ENCODE measurements at places on chromosomes 4 and X.

GRCh38 chrX:10892621-10893225 lies 218.4 kb upstream of the HCCS start:
- no peak for DNase-seq

GRCh38 chr4:185118876-185119275 lies 24.2 kb upstream of the SLC25A4 start:
- no peak for DNase-seq

- no peak for DNase-seq
These were observed 15.2 kb downstream of the USP11 start for GRCh38 chrX:47247999-47248320.

DNA sequence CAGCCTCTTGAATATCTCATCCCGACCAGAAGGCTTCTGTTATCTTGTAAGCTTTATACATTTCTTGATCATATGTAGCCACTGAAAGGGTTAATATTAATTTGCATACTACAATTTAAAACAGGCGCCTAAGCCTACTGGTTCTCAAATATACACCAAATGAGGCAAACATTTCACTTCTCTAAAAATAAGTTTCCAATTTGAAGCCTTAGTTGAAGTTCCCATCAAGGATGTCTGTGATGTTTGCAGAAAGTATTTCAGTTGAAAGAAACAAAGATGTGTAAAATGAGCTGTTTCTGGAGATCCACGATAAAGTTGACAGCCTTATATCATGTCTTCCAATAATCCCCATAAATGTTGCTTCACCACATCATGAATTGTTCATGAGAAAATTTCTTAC lies 70.6 kb downstream of the KIT start:
- DNase-seq, result no peak

GRCh38 chrX:30349946-30350345 lies 40.8 kb upstream of the NR0B1 start:
- DNase-seq, result no peak

GRCh38 chr4:107017443-107018343 lies 18.4 kb downstream of the DKK2 start:
- DNase-seq, result no peak

DNA sequence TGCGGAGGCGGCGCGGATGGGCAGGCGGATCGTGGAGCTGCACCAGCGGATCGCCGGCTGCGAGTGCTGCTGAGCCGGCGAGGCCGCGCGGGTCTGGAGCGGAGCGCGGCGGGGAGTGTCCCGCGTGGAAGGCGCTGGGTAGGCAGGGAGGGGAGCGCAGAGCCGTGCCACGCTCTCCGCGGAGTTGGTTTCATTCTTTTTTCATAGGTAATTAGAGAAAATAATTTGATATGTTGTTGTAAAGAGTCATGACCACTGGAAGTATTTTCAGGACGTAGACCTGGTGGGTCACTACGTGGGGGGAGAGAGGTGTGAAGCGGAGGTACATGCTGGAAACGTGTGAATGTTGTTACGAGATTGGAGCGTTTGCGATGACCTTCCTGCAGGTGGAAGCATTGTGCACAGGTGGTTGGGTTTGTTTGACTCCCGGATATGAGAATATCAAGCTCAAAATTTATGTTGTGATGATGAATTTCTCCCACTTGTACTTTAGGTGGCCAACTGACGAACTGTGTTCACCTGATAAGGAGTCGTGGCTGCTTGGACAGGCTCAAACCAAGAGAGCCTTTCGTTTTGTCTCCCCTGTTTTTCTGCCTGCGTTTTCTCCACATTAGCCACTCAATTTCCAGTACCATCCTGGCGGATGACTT lies 19.1 kb upstream of the S100P start:
- peak; percentile 72 for DNase-seq

DNA sequence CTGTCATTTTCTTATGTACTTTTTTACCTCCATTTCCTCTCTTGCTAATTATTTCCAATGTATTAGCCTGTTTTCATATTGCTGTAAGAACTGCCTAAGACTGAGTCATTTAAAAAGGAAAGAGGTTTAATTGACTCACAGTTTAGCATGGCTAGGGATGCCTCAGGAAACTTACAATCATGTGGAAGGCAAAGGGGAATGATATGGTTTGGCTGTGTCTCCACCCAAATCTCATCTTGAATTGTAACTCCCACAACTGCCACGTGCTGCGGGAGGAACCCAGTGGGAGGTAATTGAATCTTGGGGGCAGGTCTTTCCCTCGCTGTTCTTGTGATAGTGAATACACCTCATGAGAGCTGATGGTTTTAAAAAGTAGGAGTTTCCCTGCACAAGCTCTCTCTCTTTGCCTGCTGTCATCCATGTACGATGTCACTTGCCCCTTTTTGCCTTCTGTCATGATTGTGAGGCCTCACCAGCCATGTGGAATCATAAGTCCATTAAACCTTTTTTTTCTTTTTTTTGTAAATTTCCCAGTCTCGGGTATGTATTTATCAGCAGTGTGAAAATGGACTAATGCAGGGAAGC lies 870.0 kb upstream of the INTU start:
- no peak for DNase-seq

GRCh38 chrX:101462892-101463291 lies 22.4 kb upstream of the ARMCX4 start:
- DNase-seq, result no peak

- no peak for DNase-seq
These were observed 404.1 kb downstream of the RAPGEF2 start for GRCh38 chr4:159506801-159507517.

- DNase-seq, result no peak
These were observed 112.9 kb upstream of the VCX start for GRCh38 chrX:7730071-7730470.

DNA sequence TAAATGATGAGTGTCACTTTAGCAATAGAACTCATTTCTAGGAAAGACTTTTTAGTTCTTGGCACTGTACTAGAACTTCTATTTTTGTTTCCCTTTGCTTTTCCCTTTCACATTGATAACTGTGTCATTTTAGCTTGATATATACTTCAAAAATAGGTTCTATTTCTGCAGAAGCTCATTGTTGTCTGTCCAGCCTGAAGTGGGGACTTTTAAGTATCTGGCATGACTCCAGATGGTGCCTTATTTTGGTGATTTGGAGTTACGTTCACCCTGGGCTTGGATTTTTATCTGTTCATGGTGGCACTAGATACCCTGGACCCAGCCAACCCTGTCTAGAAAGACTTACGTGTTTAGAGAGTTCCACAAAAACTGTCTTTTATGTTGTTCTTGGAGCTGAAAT lies 3.4 kb downstream of the ABHD18 start:
- DNase-seq, result no peak

- DNase-seq, result no peak
These were observed 15.5 kb upstream of the SH3D19 start for GRCh38 chr4:151340751-151341385.

- DNase-seq, result no peak
These were observed 616.9 kb downstream of the ANKRD50 start for GRCh38 chr4:124095621-124096020.

GRCh38 chr4:144809056-144809640 lies 163.2 kb downstream of the HHIP start:
- DNase-seq, result no peak

DNA sequence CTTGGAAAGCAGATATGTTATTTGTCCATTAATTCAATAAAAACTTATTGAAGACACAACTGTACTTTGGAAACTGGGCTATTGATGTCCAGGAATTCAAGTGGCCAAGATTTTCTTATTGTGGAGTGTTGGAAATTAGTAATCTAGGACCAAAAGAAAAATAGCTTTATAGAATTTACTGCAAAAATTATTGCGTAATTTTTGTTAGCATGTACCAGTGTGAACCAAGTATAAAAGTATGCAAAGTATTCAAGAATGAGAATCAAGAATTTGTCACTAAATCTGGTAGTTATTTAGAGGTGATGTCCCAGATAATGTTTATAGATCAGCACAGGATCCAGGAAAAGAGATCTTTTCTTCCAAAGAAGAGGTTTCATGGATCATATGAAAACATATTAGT lies 468.9 kb upstream of the CTSO start:
- no peak for DNase-seq

DNA sequence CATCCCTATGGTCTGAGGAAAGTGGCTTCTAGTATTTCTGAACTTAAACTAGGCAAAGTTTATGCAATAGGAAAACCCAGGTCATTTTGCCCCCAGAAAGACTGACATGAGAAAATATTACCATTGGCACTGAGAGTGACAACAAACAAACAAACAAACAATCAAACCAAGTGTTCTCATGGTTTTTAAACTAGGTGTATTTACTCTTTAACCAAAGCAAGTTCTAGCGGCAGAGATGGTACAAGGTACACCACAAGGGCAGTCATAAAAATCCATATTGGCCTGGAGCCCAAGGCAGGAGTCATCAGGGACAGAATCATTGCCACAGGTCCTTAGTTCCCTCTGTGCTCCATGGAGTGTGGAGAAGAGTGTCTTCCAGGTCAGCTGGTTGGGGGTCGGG lies 26.0 kb upstream of the ENPEP start:
- no peak for DNase-seq

DNA sequence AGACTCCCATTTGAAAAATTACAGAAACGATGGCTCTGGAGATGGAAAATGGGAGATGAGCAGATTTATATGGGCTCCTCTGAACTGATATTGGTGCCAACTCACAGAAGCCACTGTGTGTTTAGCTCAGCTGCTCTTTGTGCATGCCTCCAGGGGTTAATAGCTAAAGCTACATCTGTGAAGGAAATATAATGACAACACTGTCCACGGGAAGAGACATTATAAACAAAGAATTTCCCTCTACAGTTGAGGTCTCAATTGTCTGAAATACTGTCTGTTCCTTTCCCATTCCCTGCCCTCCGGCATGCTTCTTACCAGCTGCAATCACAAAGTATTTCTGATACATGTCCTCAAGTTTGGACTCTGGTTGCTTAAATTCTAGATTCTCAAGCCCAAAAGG lies 40.4 kb downstream of the PPA2 start:
- DNase-seq, result no peak

GRCh38 chr4:132240081-132240480 lies 909.0 kb upstream of the PCDH10 start:
- DNase-seq, result no peak

DNA sequence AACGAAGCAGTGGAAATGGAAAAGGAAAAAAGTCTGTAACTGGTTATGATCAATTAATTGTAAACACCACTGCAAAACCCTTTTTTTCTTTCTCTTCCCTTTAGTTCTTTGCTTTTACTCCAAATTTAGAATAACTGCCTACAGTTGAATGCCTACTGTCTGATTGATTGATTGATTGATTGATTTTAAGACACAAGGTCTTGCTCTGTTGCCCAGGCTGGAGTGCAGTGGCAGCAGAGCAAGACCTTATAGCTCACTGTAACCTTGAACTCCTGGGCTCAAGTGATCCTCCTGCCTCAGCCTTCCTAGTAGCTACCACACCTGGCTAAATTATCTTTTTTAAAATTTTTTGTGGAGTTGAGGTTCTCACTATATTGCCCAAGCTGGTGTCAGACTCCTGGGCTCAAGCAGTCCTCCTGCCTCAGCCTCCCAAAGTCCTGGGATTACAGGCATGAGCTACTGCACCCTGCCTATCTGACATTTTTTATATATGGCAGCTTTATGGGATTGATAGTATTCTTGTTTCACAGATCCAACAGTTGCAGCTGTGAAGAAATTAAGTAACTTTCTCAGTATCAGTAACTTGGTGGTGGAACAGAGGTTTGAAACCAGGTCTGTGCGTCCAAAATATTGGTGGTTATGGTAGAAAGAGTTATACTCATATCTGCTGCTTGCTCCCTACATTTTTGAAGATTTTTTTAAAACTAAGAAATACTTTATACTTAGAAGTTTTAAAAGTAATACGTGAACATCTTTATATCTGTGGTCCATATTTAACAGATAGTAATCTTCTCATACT lies 12.4 kb downstream of the UBE2K start:
- DNase-seq, result no peak

- DNase-seq, result no peak
These were observed 40.3 kb downstream of the OSTC start for GRCh38 chr4:108690738-108691137.

DNA sequence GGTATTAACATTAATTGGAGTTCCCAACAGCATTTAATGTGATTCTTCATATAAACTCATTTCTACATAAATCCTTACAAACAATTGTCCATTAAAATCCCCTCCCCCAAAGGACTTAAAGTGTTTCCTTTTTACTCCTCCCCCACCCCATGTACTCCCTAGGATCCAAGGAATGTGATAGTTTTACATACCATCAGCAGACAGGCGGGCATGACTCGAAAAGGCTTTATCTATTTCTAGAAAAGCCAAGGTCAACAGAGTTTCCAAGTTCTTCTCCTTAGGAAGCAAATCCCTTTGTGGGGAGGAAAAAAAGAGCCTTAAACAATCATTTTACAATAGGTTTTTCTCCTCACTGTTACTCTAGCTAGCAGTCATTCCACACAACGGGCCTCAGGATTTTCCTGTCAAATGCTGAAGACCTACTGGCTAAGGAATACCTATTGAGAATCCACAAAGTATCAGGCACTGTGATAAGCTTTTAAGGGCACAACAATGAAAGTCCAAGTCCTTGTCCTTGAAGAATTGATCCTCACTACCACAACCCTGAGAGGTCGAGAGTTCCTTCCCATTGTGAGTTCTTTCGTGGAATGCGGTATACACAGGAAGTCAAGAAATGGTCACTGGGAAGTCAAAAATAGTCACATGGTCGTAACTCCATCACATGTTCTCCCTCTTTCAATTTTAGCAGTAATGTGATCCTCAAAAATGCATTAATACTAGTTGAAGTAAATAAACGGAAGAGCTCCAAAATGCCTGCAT lies 7.2 kb downstream of the PPM1K start:
- no peak for DNase-seq

- no peak for DNase-seq
These were observed 87.2 kb downstream of the HS3ST1 start for GRCh38 chr4:11341337-11342043.

GRCh38 chrX:53300157-53300556 lies 18.8 kb upstream of the IQSEC2 start:
- no peak for DNase-seq

DNA sequence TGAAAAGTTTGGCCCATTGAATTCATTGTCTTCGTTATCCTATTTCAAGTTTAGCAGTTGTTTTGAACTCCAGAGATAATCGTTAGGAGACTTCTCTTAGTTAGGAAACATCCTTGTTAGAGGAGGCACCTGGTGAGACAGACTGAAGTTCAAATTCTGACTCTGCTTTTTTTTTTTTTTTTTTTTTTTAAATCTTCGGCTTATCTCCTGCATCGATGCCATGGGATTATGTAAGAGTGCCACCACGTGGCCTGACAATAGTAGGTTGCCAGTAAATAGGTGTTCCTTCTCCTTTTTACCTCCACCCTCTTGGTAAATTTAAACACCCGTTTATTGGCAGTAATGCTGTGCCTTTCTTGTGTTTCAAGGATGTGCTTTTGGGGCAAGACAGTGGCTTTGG lies 149.3 kb downstream of the SOWAHB start:
- DNase-seq, result no peak

Data from CD4-positive, alpha-beta T cell treated with Interleukin-1 beta for 1 hour (primary cell).